Left ventricle myocardium inferior (tissue), 1 donor: ENCODE measurements at places on chromosomes 6 and 20.

- DNase-seq, result peak; percentile 91
Measured at GRCh38 chr6:128882991-128883611, at the start of gene LAMA2. Gene LAMA2, plus strand, starts transcription at chr6:128883138. Its CDS starts 108 bp downstream, at chr6:128883246.

DNA sequence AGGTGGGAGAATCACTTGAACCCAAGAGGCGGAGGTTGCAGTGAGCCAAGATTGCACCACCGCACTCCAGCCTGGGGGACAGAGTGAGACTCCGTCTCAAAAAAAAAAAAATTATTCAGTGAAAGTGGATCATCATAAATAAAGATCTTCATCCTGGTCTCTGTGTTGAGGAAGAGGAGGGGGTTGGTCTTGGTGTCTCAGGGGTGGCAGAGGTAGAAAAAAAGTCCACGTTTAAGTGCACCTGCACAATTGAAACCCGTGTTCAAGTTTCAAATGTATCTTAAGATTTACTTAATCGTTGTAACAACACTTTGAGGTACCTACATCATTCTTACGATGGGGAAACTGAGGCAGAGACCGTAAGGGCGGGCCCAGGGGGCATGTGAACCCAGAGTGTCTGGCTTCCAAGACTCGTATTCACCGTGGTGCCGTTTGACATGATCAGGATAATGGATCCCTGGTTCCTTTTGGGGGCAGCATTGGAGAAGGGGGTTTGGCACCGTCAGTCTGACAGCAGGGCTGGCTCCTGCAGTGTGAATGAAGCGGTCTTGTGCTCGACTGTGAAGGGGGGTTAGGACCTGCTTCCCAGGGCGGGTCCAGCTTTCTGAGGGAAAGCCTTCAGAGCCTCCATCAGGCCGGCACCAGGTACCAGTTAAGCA is 32.9 kb upstream of the ID1 start:
- DNase-seq, result peak; percentile 27

DNA sequence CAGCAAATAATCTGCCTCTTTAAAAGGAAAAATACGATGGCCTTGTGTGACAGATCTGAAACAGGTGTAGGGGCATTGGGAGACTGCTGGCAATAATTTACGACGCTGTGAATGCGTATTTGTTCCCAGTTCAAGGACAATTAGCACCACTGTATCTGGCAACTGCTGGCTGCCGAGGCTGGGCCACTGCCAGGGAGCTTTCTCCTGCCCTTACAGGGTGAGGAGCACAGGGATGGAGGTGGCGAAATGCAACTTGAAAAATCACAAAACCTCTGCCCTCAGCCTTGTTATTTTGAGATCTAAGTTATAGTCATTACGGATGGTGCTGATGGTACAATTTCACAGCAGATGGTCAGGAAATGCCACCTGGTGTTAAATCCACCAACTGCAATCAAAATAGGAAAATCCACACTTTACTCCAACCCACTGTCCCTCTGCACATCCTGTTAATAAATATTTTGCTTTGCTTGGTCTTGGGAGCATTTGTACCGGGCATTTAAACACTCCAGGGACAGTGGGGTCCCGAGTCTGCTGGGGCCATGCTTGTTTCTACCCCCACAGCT is 6.4 kb downstream of the MYLK4 start:
- peak; percentile 75 for DNase-seq

DNA sequence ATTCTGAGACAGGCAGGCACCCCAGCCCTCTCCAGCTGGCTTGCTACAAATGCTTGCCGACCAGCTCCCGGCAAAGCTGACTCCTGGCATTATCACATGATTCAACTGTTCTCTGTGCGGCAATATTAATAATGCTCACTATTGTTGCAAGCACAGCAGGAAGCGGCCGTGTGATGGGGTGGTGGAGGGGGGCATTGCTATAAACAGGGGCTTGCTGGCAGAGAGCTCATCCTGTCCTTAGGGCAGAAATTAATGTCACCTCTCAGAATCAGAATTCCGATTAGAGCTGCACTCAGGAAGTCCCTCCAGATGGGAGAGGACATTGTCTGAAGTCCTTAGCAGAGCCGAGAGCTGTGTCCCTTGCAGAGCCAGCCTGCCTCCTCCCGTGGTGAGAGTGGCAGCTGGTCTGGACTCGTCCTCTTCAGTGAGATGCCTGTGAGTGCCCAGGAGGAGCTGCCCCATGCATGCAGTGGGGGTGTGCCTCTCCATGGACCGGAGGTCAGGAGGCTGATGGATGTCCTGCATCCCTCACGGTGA is 162.5 kb downstream of the CDH4 start:
- DNase-seq, result no peak

DNA sequence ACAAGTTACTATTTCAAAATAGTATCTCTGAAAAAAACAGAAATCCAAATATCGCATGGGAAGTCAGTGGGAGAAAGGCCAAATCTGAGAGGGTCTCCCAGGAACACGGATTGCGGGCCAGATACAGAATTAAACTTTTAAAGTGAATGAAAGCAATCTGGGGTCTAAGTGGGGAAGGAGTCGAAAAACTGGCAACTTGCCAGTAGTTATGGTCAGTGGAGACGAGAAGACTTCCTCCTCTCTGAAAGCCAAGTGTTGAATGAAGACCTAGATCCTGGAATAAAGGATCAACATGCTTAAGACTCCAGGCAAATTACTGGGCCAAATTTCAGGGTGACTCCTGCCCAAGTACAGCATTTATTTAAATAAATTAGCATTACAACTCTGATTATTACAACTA is 123.6 kb downstream of the BFSP1 start:
- DNase-seq, result no peak

- no peak for DNase-seq
Measured at GRCh38 chr6:163128324-163128723, 286.2 kb upstream of the QKI start.

DNA sequence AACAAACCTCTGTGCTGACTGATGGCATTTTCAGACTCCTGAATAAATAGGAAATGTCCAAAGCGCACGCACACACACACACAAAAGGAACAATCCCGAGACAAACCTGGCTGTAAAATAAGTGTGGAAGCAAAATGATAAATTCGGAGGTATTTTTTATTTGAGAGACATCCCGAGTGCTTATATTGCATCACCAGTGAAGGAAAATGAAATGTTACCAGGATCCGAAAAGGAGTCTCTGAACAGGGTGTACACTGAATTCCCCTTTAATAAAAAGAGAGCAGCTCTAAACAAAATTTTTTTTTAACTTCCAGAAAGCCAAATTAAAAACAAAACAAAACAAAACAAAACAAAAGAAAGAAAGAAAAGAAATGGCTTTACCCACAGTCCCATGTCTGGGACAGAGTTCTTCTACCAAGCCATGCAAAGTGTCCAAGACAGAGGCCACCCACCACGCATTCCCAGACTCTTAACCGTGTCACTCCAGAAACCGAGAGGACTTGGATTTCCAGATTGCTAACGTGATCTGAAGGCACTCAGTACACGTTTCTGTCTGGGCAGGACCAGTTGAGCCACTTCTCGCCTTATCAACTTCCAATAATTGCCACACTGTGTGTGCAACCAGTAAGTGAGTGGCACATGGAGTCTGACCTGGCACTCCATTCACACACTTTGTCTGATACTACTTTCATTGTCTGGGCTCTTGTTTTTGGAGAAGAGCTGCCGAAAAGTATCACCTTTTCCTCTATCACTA is 817 bp downstream of the ME1 start:
- DNase-seq, result no peak

DNA sequence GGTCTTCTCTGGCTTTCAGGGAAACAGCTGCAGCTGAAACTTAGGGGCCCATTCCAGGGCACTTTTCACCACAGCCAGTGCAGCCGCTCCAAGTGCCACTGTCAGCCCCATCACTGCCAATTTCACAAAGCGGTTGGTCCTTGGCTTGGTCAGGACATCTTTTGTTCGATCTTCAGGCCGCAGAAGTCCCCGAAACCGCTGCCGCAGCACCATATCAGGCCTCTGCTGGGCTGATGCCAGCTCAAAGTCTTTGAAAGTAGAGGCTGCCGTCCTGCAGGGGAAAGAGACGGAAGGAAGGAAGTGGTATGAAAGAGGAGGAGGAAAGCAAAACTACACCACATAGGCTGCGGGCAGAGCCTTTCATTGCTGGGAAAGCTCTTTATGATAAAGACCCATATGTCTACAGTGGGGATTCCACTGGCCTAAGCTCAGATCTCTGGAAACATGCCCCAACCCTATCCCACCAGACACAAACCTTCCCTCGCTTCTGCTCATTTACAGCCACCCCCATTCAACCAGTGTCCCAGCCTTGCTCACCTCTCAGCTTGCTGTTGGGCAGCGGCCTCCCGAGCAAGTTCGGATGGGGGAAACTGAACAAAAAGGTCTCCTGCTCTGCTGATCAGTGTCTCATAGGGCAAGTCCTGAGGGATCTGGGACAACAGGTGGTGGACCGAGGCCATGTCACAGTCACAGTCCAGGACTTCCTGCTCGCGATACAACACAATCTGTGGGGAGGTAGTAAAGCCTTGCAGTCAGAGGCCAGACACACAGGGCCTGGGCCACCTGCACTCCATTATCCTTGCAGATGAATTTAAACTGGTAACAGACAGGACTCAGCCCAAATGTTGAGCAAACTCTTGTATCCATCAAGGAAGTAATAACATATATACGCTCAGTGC is 23.5 kb downstream of the TBC1D20 start:
- DNase-seq, result no peak

DNA sequence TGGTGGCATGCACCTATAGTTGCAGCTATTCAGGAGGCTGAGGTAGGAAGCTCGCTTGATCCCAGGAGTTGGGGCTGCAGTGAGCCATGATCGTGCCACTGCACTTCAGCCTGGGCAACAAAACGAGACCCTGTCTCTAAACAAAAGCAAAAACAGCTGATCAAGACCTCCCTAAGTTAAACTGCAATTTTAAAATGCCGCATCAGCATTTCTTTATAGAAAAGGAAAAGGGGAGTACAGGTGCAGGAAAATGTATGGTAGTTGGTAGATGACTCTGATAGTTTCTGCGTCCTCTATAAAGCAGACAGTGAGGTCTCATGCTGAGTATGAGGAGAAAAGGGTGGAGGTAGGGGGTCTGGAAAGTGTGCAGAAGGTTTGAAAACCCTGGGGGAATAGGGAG is 8.9 kb upstream of the TBCC start:
- DNase-seq, result no peak

DNA sequence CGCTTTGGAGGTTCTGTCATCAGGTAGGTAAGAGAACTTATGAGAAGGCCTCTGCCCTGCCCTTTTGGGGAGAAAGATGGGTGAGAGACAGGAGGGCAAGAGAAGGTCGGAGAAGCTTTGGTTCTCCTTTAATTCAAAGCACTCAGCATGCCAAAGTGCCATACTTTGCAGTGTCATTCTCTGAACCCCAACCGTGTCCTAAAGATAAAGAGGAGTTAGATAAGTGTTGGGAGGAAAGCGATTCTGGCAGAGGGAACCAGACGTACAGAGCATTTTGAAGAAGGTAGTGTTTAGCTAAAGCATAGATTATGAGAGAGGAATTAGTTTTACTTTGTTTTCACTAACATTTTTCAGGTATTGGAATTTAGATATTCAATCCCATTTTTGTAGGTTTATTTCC is 40.3 kb downstream of the NKAIN2 start:
- DNase-seq, result no peak

DNA sequence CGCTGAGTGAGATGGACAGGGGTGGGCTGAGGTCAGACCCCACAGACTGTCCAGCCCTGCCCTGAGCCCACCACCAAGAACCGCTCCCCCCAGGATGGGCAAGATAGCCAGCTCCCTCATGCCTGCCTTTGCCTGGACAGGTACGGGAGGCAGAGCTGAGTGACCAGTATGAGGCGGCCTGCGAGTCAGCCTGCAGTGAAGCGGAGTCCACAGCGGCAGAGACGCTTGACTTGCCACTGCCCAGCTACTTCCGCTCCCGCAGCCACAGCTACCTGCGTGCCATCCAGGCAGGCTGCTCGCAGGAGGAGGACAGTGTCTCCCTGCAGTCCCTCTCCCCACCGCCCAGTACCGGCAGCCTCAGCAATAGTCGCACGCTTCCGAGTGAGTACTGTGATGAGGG is 94.8 kb upstream of the MYL9 start:
- DNase-seq, result no peak

DNA sequence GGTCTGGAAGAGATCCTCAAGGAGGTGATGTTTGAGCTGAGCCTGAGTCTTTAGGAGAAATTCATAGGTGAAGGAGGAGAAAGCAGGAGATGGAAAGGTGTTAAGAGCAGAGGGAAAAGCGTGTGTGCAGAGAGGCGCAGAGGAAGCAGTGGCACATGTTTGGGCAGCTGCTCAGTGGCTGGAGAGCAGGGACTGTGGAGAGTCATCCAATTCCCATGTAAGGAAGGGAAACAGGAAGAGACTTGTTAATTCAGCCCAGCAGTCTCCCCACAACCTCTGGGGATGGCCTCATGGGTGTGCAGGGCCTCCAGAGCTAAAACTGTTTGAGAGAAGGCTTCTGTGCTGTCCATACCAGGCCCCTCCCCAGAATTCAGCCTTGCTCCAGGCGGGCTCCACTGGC is 16.2 kb downstream of the AAR2 start:
- DNase-seq, result no peak

DNA sequence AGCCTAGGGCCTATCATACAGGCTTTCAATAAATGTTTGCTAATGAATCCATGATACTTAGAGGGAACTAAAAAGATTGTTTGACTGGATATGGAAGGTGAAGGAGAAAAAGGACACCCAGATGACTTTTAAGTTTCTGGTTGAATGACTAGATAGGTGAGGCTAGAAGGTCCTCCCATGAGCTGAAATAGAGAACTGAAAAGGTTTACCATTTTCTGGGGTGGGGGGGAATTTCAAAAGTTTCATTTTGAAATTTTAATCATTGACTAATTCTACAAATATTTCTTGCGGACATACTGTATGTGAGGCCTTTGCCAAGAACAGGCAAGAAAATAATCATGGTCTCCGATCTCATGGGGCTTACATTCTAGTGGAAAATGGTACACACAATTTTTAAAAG is 17.9 kb upstream of the ZBTB2 start:
- DNase-seq, result no peak

DNA sequence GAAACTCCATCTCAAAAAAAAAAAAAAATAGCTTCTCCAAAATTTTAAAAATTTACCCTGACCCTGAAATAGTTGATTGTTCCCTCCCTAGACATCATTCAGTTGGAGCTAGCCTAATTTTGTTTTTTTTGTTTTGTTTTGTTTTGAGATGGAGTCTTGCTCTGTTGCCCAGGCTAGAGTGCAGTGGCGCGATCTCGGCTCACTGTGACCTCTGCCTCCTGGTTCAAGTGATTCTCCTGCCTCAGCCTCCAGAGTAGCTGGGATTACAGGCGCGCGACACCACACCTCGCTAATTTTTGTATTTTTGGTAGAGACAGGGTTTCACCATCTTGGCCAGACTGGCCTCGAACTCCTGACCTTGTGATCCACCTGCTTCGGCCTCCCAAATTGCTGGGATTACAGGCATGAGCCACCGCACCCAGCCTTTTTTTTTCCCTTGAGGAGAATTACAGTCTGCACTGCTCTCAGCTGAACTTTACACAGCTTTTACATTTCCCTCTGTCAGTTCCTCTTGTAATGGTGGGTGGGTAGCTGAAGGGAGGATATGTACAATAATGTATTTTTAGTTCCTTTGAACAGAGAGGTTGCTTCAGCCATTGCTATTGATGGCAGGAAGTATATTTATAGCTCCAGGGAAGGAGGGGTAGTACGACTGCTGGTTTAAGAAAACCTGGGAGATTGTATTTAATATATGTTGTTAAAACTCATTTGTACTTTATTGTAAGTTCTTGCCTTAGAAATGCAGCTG is 27.7 kb downstream of the PTPRA start:
- DNase-seq, result no peak
